ENCODE measurements at places on chromosomes 12 and 14.

- no peak for DNase-seq
Observed at GRCh38 chr14:74456684-74457564, 30.9 kb upstream of the SYNDIG1L start.

DNA sequence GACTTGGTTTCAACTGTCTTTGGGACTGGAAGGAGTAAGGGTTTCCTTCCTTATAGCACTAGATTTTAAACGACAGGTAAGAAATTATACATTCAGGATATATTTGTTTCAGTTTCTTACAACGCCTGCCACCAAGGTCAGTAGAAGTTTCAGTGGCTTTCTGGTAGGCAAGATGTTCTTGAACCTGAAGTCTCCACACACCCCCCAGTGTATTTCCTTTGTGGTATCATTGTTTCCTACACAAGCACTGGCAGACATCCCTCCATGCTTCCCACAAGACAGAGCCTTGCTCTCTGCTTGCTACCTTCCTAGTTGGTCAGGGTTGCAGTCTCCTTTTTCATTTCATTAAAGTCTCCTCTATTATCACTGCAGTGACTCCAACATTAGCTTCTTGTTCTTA, 283.1 kb downstream of the FLRT2 start:
- no peak for DNase-seq

DNA sequence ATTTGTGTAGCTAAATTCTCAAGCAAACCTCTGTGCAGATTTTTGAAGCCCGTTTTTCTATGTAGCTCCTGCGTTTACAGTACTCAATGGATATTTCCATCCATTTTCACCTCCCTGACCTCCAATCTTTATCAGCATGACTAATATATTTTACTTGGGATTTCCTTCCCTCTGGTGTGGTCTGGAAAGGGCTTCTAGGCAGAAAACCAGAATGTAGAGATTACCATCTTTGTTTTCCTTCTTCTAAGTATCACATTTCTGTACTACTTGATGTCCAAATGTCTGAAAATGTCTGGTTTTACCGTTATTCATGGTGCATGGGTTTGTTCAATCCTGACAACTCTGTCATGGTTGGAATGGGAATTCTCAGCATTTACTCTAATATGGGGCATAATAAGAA, 907.6 kb upstream of the FLRT2 start:
- no peak for DNase-seq

- no peak for DNase-seq
Observed at GRCh38 chr12:113470871-113471618, 626 bp downstream of the LHX5 start.

DNA sequence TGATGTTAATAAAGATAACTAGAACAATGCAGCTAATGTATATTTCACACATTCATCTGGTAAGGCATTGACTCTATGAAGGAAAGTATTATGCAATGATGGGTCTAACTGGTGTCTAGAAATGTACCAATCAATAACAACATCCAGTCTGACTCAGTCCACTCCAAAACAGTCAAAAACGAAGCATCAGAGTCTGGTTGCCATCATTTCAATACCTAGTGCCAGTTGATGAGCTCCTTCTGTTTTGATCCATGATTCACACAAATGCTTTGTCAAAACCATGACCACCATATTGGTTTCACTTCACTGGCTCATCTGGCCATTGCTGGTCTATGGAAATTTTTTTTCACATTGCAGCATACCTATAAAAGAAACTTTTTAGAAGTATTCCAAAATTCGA, 747.2 kb upstream of the TMEM132C start:
- DNase-seq = no peak

- DNase-seq = no peak
Observed at GRCh38 chr12:94240171-94240570, 91.8 kb downstream of the PLXNC1 start.

DNA sequence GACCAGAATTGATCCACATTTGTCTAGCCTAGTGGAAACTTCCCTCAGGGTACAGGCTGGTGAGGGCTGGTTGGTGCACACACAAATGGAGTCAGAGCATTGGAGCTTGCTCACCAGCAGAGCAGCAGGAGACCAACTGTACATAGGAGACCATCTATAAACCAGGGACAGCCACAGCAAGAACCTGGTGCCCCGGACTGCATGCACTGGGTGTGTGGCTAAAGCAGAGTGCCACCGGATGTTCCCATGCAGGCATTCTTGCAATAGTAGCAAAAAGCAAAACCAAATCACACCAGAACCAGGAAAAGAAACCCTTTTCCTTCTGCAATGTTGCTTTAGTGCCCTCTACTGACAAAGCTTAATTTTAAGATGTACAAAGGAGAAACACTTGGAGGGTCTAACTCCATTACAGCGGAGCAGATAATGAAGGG, 136.4 kb downstream of the MDGA2 start:
- DNase-seq = no peak

- no peak for DNase-seq
Observed at GRCh38 chr12:14216405-14217294, 148.8 kb upstream of the ATF7IP start.

DNA sequence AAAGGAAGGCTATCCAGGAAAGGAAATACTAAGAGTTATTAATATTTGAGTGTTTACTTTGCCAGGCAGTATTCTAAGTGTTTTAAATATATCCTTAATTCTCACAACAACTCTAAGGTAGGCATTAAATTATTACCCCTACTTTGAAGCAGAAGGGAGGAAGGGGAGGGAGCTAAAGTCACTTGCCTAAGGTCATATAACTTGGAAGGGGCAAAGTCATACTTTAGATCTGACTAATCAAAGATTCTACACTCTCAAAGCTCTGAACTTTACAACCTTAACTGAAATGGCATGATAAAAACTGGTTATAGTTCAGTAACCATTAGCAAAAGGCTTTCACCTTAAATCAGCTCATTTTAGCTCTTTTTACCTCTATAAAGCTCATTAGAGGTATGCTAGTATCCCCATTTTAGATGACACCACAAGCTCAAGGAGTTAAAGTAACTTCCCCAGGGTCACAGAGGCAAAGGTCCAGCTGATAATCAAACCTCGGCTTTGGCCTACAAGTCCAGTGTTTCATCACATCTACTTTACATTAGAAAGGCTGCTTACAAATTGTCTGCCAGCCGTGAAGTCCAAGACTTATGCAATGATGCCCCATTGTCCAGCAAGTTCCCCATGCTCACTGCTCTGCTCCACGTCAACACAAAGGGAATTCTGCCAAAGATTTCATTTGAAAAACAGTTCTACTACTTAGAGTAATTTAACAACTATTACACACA, 223.9 kb downstream of the MED13L start:
- DNase-seq = no peak

DNA sequence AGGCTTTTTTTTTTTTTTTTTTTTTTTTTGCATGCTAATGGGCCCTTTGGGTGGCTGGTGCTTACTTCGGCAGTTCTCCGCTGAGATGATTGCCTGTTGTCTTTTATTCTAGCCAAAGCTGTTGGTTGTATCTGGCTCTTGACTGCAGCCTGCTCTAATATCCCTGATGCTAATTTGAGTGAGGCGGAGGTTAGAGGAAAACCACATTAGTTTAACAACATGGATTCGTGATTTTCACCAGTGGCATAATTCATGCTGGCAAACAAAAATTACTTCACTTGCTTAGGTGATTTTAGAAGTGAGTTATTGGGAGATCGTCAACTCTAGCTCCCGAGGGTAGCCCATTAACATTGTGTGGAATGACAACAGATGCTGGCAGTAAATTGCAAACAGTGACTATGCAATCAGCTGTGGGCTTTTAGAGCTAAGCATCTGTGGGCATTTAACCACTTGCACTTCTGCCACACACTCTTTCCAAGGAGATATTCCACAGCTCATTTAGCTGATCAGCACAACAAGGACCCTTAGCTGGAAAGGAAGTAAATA, 97.6 kb upstream of the ZDHHC17 start:
- DNase-seq = no peak

Measured in activated T-helper 1 cell treated with Interleukin-2 at 50 U/mL for 16 hours (primary cell).